ENCODE measurements at places on chromosomes 7 and 10.

- peak; percentile 14 for DNase-seq
Observed at GRCh38 chr7:144027070-144027469, 21.7 kb upstream of the OR2A5 start.

GRCh38 chr7:6228361-6229229 lies 43.8 kb downstream of the CYTH3 start:
- peak; percentile 37 for DNase-seq

DNA sequence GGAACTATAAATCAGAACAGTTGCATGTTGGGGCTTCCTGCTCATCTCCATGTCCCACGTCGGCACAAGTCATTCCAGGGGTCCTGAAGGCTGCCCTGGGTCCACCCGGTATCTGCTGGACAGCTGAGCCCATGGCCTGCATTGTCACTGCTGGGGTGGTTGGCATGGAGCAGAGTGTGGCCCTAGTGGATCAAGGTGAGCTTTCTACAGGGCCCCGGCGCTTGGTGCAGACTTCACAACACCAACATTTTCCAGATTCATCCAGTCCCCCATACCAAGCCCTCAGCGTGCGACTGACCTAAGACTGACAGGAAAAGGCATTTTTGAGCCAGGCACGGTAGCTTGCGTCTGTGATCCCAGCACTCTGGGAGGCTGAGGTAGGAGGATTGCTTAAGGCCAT lies 175.5 kb upstream of the LYZL2 start:
- no peak for DNase-seq

DNA sequence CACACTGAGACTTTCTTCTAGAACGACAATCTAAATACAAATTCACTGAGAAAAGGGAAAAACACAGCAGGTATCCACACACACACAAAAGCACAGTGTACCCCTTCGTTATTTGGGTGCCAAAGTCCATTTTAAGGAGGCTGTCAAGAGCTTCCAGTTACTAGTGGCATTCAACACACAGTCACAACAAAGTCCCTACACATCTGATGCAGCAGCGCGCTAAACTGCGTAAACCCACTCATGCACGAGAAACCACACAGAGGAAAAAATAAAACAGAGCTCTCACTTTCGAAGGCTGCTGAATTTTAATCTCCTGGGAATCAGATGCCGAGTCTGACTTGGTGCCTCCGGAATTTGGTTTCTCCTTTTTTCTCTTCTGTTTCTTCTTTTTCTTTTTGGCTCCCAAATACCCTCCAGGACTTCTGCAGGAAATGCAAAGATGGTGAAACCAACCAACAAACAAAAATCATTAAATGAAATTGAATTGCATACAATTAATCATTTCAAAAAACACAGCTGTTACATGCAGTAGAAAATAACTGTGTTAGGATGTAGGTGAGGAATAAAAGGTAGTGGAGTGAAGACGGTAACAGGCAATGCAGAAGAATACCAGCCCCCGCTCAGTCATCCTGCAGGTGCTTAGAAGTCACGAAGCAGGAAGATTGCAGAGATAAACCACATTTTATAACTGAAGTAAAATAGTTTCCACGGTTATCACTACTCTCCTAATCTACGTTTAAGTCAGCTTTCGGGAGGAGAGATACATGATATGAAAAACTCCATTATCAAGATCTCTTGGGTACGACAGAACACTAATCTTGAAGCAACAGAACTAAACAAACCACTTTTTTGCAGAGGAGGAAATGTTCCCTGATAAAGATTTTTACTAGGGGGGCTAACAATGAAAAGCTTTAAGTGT lies 27.1 kb downstream of the NMT2 start:
- peak; percentile 23 for DNase-seq

- no peak for DNase-seq
Observed at GRCh38 chr10:96420228-96421009, 61.6 kb upstream of the OPALIN start.

DNA sequence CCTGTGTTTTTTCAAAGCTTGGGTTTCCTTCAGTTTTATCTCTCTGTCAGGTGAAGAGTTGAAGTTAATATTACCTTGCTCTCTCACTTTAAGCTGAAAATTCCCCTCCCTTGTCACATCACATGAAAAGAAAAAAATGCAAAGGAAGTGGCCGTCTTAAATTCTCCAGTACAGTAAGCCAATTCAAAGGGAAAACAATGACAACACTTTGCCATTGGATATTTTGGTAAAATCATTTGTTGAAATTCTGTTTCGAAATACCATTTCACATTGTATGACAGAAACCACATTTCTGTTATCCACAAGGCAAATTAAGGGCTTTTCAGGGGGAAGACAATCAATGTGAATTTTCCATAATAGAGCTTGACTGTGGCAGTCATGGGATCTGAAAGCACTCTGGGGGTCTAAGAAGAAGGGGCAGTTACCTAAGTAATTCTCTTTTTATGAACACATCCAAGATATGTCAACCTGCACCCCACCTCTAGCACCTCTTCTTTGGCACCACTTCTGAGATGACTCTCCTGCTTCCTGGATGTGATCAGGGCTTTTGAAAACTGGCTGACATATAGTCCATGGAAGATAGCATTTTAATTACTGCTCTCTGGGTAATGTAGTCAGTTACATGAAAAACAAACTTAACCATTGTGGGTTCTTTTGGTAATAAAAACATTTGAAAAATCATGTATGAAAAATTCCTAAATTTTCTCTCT lies 63.8 kb downstream of the ENTPD1 start:
- no peak for DNase-seq

DNA sequence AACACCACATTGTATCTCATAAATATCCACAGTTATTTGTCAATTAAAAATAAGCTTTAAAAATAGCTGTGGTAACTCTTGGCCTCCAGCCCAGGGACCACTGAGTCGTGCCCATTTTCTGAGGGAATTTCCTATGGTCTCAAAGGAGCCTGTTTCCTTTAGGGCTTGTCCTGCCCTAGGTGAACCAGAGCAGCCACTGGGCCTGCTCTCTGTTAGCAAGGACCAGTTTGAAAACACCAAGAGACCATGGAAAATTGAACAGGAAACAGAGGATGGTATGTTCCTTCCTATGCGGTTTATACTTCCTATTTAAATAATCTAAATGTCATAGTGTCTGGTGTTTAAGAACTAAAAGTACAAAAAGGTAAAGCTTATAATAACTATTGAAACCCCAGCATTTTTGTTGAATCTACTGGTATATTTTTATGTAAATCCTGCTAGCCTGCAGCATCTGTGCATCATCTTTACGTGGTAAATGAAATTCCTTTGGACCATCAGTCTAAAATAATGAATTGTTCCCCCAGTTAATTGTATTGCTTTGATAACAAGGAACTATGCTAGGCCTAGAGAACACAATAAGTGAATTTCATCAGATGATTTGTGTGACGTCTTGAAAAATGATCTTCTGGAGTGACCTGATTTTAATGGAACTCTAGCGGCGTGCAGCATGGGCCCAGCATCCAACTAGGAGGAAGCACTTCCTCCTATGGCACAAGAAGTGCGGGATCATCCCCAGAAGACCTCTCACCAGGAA lies 333.7 kb downstream of the GFRA1 start:
- peak; percentile 49 for DNase-seq

DNA sequence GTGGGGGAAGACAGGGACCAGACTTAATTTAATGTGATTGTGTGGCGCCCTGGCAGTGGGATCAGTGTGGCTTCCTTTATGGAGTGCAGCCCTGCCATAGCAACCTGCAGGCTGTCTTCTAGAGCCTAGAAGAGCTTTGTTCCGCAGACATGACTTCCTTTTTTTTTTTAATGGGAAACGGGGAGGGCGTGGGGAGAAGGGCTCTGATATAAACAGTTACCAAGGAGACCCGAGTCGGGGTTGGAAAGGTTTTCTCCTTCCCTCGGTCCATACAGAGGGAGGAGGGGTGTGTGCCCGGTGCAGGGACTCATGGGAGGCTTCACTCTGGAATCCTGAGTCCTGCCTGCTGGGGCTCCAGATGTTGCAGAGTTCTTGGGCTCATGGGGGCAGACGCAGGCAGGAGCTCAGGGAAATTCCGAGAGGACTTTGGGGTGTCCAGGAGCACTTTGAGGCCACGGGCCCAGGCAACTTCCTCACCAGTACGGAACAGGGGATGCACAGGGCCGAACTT lies 26.9 kb downstream of the TMEM120A start:
- DNase-seq: no peak

DNA sequence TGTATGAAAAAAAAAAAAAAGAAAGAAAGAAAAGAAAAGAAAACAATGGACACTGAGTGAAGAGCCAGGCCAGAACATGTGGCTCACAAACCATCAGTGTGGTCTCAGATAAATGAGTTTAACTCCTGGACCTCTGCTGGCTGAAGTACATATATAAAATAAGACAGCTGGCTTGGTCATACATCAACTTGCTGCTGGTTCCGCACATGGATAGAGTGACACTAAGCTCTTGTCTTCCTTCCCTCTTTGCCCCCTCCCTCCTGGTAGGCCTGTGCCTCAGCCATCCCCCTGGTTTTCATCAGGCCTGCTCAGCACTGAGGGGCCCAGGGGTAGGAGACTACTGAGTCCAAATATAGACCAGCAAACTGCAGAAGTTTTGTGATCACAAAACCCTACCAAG lies 58.1 kb upstream of the DGKI start:
- DNase-seq: no peak

DNA sequence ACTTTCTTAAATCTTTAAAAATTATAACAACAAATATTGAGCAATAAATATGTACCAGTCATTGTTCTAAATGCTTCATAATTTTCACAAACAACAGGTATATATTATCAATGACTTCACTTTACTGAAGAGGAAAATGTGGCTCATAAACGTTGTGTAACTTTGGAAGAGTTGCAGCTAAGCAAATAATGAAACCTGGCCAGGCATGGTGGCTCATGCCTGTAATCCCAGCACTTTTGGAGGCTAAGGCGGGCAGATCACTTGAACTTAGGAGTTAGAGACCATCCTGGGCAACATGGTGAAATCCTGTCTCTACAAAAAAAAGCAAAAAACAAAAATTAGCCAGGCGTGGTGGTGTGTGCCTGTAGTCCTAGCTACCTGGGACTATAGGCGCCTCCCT lies 71.9 kb upstream of the AMPH start:
- no peak for DNase-seq

DNA sequence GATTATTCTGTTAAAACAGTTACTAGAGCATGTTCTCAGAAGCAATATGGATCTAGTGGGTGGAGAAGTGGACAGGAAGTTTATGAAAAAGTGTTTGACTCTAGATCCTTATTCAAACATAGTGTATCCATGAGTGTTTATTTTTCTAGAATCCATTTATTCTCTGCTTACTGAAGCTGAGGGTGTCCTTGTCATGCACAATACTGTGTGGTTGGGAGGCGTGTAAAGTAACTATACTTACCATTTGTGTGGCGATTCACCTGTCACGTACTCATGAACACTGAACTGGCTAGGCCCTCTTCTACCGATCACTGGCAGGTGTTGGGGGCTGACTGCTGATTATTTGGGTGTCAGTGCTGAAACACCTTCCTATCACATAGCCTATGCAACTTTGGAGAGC lies 74.0 kb downstream of the POU6F2 start:
- DNase-seq: no peak

DNA sequence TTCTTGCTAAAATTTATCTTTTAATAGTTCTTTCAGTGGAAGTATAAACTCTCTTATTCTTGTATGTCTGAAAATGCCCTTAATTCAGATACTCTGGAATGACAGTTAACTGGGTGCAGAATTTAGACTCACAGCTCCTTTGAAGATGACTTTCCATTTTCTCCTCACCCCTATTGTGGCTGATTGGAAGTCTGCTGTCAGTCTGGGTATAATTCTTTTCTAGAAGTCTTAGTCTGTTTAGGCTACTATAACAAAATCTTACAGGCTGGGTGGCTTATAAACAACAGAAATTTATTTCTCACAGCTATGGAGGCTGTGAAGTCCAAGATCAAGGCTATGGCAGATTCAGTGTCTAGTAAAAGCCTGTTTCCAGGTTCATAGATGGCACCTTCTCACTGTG lies 145.2 kb upstream of the GDF10 start:
- DNase-seq: no peak

DNA sequence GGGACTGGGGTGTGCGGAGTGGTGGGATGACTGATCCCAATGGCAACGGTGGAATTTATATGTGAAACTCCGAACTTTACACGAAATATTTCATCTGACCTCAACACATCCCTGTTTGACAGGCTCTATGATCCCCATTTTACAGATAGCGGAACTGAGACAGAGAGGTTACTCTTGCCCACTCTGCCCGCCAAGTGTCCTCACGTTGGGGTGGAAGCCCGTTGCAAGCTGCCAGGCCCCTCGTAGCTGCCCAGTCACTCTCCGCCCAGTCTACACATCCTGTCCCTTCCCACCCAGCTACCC lies 397 bp upstream of the NFE2L3 start:
- no peak for DNase-seq

GRCh38 chr10:12875100-12875499 lies 126.4 kb downstream of the CCDC3 start:
- DNase-seq: no peak

DNA sequence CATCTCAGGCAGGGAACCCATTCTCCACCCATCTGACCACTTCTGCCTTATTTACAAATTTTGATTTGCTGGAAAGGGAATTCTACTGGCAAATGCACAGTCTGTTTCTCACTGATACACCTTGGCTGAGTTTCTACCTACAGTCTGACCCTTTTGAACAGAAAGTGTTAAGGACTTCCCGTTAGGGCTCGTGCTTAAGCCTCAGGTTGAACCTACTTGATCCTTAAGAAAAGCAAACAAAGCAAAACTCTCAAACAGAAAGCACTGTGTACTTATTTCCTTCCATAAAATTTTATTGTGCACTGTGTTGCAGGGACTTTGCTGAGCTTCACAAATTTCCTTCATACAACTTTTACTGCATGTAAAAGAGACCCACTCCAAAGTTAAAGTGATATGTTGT lies 367.8 kb downstream of the NRG3 start:
- DNase-seq: no peak

DNA sequence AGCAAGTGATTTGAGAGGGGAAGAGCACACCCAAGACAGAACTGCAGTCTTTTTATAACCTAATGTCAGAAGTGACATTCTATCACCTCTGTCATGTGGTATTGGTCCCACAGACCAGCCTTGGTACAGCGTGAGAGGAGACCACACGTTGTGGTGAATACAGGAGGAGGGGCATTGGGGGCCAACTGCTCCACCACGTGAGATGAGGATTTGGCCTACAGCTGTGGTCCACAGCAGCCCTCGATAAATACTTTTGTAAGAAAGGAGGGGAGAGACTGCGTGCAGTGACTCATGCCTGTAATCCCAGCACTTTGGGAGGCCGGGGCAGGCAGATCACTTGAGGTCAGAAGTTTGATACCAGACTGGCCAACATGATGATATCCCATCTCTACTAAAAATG lies 243.1 kb downstream of the FGFR2 start:
- DNase-seq: no peak

DNA sequence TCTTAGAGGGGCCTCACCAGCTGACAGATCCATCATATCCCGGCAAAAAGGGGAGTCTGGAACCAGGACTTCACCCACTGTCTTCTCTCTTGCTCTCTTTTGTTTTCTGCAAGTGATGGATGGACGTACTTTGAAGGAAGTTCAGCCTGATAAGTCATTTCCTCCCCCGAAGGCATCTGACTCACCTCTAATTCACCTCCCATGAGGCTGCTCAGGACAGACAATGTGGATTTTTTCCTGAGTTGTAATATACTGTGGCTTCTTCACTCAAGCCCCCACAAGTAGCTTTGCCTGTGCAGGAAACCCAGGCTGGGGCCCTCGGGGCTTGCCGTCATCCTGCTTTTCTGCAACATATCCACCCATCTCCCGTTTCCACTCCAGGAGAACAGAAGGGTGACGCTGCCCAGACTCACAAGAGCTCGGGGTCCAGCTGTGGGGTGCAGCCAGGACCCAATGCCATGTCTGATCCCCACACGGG lies 70.4 kb downstream of the ASB13 start:
- peak; percentile 99 for DNase-seq

- peak; percentile 66 for DNase-seq
Observed at GRCh38 chr10:72337039-72337629, 17.6 kb downstream of the DNAJB12 start.
